ENCODE measurements at places on chromosomes 3 and 15.

- DNase-seq: no peak
These were observed 6.4 kb downstream of the ITGA11 start for GRCh38 chr15:68425428-68426060.

- peak; percentile 43 for DNase-seq
These were observed 62.1 kb upstream of the XCR1 start for GRCh38 chr3:46089237-46090011.

DNA sequence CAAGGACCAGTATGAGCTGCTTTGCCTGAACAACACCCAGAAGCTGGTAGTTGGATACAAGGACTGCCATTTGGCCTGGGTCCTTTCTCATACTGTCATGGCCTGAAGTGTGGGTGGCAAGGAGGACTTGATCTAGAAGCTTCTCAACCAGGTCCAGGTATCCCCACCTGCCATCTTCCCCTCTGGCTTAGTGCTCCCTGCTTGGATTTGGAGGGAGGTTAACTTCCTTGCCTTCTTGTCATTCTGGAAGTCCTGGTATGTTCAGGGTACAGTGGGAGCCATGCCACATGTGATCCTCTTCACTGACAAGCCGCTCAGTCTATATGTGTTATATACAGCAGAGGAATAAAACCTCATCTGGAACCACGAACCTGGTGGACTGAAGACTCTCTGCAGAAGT is 37.7 kb upstream of the TOPBP1 start:
- no peak for DNase-seq

DNA sequence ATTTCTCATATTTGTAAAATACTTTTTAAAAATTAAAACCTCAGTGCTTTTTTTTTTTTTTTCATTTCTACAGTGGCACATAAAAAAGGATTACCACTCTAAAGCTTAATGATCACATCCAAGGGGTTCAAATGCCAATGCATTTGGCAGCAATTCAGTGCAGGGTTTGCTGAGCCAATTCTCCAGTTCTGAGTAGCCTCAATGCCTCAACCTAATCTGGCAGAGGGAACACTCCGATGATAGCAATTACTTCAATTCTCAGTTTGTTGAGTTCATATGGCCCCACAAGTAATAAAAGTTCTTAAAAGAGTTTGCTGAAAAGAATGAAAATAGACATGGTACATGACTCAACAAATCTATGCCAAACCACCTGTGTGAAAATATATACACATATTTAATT is 79.3 kb upstream of the RBMS3 start:
- DNase-seq: no peak

GRCh38 chr3:41441139-41441538 is 241.8 kb downstream of the CTNNB1 start:
- DNase-seq: no peak
